ENCODE measurements at places on chromosomes 7 and 10. TPM values are rescaled to one million over a fixed set of nuclear protein-coding genes. Genes with fewer than 3 reads are reported as not detected.

DNA sequence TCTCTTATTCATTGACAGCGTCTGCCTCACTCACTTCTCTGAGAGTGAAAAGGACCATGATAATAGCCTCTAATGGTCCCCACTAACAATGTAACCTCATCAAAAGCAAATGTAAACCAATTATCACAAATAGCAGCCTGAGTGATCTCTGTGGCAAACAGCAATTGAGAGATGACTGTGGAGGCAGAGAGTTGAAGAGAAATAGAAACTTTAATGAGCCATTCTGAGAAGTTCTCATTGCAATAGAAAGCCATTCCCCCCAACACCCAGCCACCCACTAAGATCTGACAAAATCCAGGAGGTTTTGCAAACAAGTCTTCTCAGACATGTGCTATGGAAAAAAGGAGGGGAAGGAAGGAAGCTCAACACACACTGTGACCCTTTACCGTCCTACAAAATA lies 44.2 kb upstream of the RNF148 start:
- DNase-seq: no peak

ITIH5 gene
- total RNA-seq: 34.0 TPM

DNA sequence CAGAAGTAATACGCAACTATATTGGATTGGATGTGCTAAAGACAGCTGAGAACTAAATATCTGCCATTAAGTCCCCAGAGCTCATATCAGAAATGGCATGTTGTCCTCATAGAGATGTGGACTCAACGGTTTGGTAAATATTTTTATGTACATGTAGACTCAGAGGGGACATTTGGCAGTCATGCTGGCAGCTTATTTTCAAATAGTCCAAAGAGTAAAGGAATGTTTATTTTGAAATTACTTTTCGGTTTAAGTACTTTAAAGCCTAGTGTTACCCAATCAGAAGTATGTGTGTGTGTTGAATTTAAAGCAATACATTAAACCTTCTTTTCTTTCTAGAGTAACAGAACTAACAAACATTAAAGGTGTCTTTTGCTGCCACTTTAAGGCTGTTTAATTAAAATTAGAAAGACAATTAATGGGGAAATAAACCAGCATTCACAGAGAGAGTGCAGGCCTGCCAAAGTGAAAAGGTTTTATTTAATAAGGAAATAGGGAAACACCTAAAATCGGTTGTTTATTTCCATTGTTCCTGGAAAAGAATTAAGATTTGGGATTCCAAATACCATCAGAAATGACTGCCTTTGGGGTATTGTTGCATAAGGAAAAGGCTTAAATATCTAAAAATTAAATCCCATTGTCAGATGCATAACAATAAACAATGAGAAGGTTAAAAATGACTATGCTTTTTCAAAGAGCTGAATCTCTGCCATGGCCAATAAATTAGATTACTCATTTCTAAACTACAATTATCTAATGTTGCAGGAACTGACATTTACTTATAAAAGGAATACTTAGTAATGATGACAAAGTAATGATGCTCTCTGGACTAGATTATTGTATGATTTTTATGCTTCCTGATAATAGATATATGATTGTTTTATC lies 113.4 kb upstream of the AHR start:
- no peak for DNase-seq

DNA sequence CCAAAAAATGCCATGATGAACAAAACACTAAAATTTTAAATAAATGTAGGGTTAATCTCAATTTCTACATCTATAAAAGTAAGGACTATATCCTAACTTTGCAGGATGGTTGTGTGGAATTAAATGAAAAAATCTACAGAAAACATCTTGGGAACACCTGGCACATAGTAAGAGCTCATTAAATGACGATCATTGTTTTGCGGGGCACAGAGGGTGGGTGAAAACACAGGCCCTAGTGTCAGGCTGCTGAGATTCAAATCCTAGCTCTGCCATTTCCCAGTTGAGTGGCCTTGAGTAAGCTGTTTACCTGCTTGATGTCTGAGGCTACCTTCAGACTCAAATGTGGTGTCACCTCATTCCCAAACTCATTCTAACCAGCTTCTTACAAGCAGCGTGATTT lies 35.6 kb downstream of the BTBD16 start:
- peak; percentile 4 for DNase-seq

- no peak for DNase-seq
Observed at GRCh38 chr7:103857435-103857834, 132.0 kb downstream of the RELN start.

SOSTDC1 gene
- 6.0 TPM for total RNA-seq

- no peak for DNase-seq
Observed at GRCh38 chr7:1474736-1475135, 15.5 kb upstream of the MICALL2 start.

- DNase-seq: no peak
Observed at GRCh38 chr7:157431173-157431950, 94.6 kb downstream of the DNAJB6 start.

DNA sequence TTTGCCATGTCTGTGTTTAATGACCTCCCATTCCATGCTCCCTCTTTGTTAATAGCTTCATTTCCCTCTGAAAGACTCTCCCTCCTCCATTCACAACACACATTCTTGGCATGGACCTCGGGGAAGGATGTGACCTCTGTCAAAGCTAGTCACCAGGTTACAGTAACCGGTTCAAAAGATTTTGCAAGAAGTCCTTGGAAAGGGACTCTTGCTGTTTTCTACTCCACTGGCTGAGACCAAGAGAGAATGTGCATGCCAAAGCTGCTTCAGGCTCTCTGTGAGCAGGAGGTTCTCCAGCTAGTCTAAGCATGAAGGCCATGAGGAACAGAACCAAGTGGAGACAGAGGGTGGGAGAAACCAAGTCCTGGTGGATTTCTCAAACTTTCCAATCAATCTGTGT lies 732.6 kb downstream of the CCSER2 start:
- no peak for DNase-seq

DNA sequence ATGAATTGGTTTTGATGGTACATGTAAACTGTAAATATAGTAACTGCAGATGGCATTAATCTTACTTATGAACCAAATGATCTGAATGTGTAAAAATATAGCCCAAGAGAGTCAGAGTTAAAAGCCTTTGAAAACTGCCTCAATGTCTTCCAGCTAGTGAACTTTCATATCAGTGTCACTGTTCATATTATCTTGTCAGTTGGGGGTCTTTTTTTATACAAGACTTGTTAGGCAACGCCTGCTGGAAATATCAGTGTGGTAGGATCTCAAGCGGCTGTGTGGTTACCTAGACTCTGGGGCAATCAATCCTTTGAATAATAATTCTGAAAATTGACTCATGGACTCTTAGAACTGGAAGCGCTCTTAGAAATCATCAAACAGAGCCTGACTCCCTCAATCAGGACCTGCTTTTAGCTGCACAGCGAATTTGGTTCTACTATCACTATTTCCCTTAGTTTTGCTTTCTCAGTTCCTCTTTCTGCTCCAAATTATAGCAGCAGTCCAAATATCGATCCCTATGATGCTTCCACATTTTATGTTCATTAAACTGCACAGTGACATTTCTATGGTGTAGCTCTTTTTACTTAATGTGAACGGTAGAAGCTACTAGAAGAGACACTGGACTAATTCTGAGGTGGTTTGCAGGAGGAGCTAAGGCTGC lies 100.1 kb upstream of the COL1A2 start:
- no peak for DNase-seq

SLC39A12 gene
- not detected for total RNA-seq

MINPP1 gene
- total RNA-seq: 18.1 TPM

DIP2C gene
- total RNA-seq: 23.1 TPM

DNA sequence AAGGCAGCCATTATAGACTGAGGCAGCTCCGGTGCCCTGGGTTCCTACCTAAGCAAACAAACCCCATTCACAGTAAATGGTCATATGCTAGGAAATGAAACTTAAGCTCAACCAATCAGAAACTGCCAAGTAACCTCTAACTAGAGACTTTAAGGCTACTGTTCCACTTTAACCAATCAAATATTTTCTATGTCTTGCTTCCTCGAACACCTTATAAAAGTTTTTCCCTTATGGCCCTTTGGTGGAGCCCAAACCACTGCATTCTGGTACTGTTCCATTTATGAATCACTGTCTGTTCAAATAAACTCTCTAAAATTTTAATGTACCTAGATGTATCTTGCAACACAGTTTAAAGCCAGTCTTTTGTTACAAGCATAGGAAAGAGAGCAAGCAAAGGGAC lies 361.1 kb downstream of the HGF start:
- no peak for DNase-seq

DNA sequence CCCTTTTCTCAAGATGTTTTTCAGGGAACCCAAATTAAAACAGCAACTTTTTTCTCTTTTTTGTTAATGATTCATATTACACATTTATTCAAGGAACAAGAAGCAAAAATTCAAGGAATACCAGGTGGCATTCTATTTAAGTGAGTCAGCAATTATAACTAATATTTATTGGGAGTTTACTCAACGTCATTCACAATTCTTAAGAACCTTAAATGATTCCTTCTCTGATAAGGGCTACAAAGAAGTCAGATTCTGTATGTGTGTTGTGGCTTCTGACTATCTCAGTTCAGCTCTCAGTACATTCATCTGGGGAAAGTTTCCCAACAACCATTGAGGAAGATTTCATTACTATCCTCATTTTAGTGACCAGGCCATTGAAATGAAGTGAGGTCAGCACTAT lies 470.7 kb upstream of the AKR1E2 start:
- DNase-seq: no peak

- DNase-seq: no peak
Observed at GRCh38 chr7:6546498-6547251, 4.6 kb downstream of the GRID2IP start.

BMPER gene
- total RNA-seq: 10.2 TPM

GRCh38 chr7:106166651-106167342 lies 54.7 kb upstream of the SYPL1 start:
- no peak for DNase-seq

GRCh38 chr10:34523017-34523767 lies 291.9 kb downstream of the PARD3 start:
- no peak for DNase-seq

- peak; percentile 72 for DNase-seq
Observed at GRCh38 chr10:122648599-122649428, 50.8 kb downstream of the C10orf120 start.

NPY gene
- 1.5 TPM for total RNA-seq

DNA sequence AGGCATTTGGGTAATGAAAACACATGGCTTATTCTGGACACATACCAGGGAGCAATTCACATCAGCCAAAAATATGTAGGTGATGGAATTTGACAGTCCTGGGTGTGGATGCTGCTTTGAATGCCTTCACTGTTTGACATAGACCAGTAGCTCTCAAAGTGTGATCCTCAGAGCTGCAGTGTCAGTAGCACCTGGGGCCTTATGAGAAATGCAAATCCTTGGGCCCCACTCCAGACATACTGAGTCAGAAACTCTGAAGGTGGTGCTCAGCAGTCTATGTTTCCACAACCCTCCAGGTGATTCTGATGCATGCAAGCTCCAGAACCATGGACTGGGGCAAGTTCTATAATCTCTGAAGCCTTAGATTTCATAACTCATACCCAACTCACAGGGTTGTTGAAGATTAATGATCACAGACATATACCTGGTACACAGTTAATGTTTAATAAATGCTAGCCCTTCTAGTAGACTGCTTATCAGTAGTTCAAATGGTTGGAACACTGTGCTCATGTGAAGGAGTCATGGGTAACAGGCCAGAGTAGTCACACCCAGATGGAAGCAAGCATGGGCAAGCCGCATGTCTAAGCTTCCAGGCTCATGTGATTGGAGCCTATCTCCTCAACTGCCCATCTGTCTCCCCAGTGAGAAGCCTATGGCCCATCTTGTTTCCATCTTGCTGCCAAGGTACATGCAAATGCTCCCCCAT lies 715.7 kb downstream of the GRID1 start:
- DNase-seq: no peak

GRCh38 chr10:117936141-117936540 lies 110.6 kb downstream of the RAB11FIP2 start:
- no peak for DNase-seq

- peak; percentile 16 for DNase-seq
Observed at GRCh38 chr7:155858521-155859061, 46.3 kb upstream of the SHH start.

DNA sequence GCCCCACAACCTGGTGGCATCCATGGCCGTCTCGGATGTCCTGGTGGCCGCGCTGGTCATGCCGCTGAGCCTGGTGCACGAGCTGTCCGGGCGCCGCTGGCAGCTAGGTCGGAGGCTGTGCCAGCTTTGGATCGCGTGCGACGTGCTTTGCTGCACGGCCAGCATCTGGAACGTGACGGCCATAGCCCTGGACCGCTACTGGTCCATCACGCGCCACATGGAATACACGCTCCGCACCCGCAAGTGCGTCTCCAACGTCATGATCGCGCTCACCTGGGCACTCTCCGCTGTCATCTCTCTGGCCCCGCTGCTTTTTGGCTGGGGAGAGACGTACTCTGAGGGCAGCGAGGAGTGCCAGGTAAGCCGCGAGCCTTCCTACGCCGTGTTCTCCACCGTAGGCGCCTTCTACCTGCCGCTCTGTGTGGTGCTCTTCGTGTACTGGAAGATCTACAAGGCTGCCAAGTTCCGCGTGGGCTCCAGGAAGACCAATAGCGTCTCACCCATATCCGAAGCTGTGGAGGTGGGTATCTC lies 1.1 kb downstream of the HTR5A start:
- no peak for DNase-seq

VSTM2A gene
- total RNA-seq: 30.7 TPM

Data from type B pancreatic cell (in vitro differentiated cells).